ENCODE measurements at places on chromosomes 5 and 9.

- no peak for DNase-seq
These were observed 131.7 kb upstream of the CCNG1 start for GRCh38 chr5:163305655-163306054.

GRCh38 chr5:107104040-107104995 lies 566.4 kb downstream of the EFNA5 start:
- no peak for DNase-seq

GRCh38 chr9:105828596-105829213 lies 134.4 kb downstream of the TMEM38B start:
- no peak for DNase-seq

GRCh38 chr5:72937517-72938061 lies 18.3 kb upstream of the FCHO2 start:
- no peak for DNase-seq

- no peak for DNase-seq
These were observed 162.8 kb downstream of the ENC1 start for GRCh38 chr5:74477761-74478160.

DNA sequence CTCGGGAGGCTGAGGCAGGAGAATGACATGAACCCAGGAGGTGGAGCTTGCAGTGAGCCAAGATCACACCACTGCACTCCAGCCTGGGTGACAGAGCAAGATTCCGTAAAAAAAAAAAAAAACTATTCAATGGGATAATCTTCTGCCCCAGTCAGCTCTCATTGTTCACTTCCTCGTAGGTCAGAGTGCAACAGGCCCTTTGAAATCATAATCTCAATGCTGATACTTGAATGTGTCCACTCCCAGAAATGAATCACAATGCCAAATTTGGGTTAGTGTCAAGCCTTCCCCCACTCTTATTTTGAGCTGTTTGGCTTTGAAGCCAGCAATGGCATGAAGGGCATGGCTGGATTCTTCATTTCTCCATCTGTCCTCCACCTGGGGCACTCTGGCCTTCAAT lies 610.3 kb upstream of the KLF4 start:
- no peak for DNase-seq

- DNase-seq, result no peak
These were observed 86.1 kb downstream of the GTF3C4 start for GRCh38 chr9:132756214-132756845.

DNA sequence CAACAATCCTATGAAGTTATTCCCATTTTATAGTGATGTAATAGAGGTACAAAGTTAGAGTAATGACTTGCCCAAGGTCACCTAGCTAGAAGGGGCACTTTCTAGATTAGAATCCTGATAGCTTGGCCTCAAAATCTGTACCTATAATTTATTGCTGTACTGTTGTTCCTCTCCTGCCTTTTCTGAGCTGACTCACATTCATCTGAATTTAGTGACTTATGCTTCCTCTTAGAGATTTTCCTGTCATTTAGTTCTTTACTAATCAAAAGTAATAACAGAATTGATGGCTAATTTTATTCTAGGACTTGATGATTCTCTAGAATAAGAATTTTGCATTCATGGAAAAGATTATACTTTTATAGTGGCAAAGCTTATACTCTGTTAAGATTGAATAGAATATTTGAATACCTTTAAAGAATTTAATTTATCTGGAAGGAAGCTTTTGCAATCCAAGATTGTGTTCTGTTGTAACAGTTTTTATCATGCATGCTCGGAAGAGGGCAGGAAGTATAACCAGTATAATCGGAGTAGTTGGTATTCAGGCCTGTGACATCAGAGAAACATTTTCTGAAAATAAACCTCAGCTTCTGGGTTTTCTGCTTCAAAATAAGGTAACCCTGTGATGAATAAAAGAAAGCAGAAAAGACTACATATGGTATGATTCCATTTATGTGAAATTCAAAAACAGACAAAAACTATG lies 21.3 kb downstream of the CYSTM1 start:
- DNase-seq, result no peak

- DNase-seq, result no peak
These were observed 306.6 kb downstream of the ACTL7B start for GRCh38 chr9:108549184-108549583.

DNA sequence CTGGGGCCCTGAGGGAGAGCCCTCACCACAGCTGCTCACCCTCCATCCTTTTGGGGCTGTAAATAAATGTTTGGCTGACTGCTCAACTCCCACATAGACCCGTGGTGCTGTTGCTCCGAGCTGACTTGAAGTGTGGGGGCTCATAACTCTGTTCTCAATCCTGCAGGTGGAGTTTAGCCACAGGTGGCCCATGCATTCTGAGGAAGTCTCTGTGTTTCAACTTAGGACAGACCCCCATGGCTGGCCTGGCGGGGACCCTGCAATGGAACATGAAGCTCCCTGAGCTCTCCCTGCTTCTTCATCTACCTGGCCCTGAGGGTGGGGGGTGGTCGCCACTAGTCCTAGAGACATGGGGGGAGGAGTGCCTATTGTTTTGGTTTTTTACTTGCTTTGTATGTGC lies 19.7 kb downstream of the NDUFS6 start:
- no peak for DNase-seq

DNA sequence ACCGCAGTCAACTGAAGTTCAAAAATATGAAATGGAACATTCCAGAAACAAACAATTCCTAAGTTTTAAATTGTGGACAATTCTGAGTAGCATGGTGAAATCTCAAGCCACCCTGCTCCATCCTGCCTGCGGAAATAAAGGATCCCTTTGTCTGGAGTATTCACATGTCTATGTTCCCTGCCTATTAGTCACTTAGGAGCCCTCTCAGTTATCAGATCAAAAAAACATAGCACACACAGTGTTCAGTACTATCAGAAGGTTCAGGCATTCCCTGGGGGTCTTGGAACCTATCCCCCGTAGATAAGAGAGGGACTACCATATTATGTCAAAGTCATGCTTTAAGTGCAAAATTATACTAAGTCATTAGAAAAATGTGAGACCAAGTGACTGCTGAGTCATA lies 300.8 kb downstream of the SEMA5A start:
- no peak for DNase-seq

GRCh38 chr9:112332977-112333638 lies at the start of gene PTBP3:
Gene PTBP3, minus strand, starts transcription at chr9:112333619. Its CDS starts 35,754 bp downstream, at chr9:112297865.
- peak; percentile 78 for DNase-seq

DNA sequence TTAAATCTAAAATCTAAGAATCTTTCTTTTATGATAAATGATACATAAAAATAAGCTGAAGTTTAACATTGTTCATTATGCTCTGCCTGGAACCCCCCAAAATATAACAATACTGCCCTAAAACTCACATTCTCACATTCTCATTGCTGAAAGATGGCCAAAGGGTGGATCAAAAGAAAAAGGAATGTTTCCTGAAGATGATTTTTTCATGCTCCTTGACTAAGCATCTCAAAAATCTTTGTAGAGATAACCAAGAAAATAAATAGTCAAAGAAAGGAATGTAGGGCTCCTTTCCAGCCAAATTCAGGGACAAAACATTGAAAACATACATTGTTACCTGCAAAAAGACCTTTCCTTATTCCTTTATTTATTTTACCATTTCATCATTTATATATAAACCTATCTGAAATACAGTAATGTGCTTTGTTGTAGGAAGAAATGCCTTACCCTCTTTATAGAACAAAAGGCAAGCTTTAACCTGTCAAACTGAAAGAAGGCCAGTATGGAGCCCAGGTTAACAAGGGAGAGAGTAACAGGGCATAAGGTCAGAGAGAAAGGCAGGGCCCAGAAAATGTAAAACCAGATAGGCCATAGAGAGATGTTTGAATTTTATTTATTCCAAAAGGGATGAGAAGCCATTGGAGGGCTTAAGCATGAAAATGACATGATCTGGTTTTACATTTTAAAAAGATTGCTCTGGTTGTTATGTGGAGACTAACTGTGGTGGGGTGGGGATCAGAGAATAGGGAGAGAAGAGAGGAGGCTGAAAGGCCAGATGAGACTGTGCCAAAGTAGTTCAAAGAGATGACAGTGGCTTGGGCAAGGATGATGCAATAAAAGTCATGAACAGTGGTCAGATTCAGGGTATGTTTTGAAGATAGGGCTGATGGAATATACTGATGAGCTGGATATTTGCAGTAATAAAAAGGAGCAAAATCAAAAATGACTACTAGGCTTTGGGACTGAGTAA lies 37.3 kb upstream of the CDK5RAP2 start:
- no peak for DNase-seq

DNA sequence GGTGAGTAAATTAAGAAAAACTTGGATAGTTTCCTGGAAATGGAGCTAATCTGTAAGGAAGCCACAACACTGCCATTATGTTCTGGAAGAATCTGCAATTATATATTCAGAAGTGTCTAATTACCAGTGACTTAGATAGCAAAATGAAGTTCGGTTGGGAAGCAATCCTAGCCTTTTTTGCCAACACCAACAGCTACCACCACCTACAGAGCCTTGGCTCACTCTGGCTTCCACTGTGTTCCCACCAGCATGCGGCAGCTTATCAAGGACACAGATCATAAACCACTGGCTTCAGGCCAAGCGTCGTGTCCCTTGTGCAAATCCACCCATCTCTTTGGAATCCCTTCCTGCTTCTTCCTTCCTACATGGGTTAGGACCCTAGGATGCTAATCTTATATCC lies 118.0 kb upstream of the PCA3 start:
- DNase-seq, result no peak

GRCh38 chr9:23850690-23851629 lies 24.9 kb upstream of the ELAVL2 start:
- DNase-seq, result peak; percentile 0

GRCh38 chr9:89609426-89610006 lies 4.7 kb downstream of the GADD45G start:
- no peak for DNase-seq

DNA sequence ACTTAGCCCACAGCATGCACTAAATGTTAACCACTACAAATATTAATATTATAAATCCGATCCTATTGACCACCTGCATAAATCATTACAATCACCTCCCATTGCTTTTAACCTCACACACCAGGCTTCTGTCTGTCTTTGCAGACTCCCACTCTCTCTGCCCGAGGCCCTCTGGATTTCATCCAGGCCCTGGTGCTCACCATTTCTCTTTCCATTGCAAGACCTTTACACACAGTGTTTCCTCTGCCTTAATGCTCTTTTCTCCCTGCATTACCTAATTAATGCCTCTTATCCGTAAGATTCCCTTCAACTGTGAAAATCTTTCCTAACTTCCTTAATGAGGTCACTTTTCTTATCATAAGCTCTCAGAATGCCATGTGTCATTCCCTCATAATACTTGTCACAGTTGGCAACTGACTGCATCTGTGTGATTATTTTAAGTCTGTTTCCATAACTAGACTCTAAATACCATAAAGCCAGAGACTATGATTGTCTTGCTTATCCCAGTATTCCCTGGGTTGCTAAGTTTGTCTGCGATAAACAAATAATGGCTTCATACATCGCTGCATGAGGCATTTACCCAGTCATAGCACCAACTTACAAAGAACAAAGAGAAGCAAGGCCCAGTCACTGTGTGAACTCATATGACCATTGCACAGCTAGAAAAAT lies 155.1 kb downstream of the CCDC192 start:
- DNase-seq, result no peak

DNA sequence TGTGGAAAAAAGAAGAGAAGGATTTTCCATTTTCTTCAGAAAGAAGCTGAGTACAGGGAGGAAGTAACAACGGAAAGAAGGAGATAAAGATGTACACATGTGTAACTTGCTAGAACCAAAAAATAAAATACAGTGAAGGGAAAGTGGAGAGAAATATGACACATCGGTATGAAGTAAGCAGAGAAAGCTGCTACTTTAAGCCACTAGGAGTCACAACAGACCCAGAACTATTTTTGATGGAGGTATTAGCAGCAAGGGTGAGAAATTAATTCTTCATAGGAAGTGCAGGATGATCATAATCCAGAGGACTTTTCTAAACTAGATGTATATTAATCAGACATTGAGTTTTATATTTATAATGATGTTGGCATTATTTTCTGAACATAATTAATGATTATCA lies 88.5 kb downstream of the FAM174A start:
- no peak for DNase-seq

GRCh38 chr5:6762116-6762515 lies 48.9 kb downstream of the TENT4A start:
- no peak for DNase-seq

DNA sequence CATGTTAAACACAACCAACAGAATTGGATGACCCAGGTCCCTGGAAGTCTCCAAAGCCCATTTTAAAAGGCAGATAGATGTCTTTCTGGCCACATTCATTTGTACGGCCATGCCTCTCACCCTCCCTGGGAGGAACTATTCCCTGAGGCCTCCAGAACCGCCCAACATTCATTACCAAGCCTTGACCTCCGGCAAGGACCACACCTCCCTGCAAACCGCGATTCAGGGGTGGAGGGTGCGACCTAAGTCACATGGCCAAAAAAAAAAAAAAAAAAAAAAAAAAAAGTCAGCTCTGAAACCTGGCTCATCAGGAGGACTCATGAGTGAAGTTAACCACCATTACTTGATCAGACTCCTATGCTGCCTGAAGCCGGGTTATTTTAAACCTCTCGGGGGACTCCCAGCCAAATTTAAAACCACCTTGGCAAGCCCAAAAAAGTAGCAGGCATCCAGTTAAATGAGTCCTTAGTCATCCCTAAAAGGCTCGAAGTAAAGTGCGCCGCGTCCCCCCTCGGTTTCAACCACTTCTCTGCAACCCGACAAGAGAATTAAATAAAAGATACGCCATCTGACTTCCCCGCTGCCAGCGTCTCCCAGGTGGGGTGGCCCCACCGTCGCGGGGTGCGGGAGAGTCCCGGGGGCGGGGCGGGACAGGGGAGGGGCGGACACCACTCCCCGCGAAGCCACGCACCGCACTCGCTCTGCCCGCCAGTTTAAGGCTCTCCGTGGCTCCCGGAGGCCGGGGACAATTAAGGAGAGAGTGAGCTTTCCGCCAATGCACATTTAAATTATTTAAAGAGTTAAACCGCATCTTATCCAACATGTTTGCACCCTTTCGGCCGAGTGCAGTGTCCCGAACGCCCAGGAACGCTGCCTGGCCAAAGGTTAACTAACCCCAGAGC lies 2.3 kb downstream of the KLF9 start:
- peak; percentile 77 for DNase-seq

- DNase-seq, result no peak
These were observed 270.7 kb upstream of the TLE4 start for GRCh38 chr9:79301085-79301484.

DNA sequence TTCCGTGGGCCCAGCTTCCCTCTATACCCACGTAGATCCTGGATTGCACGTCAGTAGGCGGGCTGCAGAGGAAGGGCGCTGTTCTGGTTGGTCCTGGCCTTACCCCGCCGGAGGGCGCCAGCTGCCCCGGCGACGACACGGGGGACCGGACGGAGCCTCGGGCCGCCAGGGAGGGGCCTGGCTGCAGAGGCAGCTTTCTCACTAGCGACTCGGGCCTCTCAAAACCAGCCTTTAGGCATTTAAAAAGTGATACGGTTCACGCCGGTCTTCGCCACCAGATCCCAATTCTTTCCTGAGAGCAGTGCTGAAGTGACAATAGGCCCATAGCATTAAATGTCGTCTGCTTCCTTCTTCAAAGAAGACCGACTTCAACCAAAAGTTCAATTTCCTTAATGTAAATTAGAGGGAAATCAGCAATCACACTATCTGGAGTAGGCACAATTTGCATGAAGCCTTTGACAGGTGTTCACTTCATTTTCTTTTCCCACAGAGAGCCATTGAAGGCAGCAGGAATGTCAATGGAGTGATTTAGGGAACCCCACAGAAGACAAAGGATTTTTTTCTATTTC lies 17.6 kb upstream of the UBE2D2 start:
- peak; percentile 58 for DNase-seq

GRCh38 chr9:86041311-86041741 lies 58.0 kb downstream of the GOLM1 start:
- DNase-seq, result no peak
